ENCODE measurements at places on chromosomes 11 and 22. TPM values are rescaled to one million over a fixed set of nuclear protein-coding genes. Genes with fewer than 3 reads are reported as not detected.

Gene MFNG
- total RNA-seq, result 10.4 TPM

Gene ZNF280A
- total RNA-seq, result not detected

Gene USP2
- 26.0 TPM for total RNA-seq

Gene HTR3A
- total RNA-seq, result 0.67 TPM

Gene CASP12
- total RNA-seq, result not detected

Gene OR56B1
- not detected for total RNA-seq

Gene GRAP2
- 1.2 TPM for total RNA-seq

Gene OR8G5
- not detected for total RNA-seq

Gene GGTLC3
- not detected for total RNA-seq

Gene TRIM66
- 12.5 TPM for total RNA-seq

- DNase-seq, result no peak
Measured at GRCh38 chr11:10444725-10445315, 10.2 kb upstream of the AMPD3 start.

DNA sequence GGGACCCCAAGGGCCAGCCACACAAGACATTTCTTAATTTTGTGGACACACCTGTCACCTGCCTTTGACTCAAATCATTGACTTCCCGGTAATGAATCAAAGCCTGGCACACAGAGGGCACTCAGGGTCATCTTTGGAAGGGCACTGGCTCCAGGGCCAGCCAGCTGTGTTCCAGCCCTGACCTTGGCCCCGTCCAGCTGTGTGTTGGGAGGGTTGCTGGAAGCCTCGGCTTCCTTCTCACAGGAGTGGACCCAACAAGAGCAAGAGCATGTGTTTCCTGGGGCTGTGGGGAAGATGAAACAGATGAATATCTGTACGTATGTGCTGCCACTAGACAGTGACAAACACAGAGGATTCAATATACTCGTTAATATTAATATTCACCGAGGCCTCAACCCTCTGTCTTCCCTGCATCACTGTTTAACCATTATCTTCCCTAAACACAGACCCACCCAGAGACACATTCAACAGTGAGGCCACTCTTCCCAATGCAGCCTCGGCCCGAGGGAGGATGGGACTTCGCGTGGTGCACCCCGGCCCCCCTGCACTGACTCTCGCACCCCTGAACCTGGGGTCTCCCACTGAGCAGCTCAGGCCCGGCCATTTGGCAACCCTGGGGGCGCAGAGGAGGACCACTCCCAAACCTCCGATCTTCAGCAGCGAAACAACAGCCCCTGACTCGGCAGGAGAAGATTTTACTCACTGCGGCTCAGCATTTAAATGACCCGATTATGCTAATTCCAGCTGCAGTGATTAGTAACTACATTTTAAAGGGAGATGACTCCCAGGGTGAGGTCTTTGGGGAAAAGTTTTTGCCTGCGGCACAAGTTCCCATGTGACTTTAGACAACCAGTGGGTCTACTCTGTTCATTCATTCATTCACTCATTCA lies 45.7 kb downstream of the PHF21B start:
- no peak for DNase-seq

- no peak for DNase-seq
Measured at GRCh38 chr11:9697766-9698165, 33.9 kb downstream of the SWAP70 start.

GRCh38 chr11:102704841-102705240 lies 728 bp downstream of the MMP27 start:
- DNase-seq, result no peak

GRCh38 chr11:72209101-72209500 lies 7.5 kb upstream of the FOLR2 start:
- DNase-seq, result no peak

GRCh38 chr11:19466314-19466713 lies 225.6 kb upstream of the E2F8 start:
- no peak for DNase-seq

DNA sequence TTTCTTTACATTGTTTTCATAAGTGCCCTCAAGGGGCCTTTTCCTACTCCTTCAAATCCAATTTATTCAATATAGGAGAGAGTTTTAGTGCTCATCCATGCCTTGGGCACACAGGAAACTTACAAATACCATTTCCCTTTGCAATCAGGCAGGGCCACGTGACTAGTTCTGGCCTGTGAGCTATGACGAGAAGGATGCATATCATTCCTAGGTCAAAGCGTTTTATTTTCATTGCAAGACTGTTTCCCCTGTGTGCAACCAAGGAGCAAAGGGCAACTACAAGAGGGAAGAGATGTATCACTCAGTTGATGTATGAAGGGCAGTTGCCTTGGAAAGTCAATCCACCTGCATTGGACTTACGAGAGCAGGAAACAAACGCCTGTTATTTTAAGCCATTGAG lies 1.9 kb upstream of the TRAF6 start:
- no peak for DNase-seq

DNA sequence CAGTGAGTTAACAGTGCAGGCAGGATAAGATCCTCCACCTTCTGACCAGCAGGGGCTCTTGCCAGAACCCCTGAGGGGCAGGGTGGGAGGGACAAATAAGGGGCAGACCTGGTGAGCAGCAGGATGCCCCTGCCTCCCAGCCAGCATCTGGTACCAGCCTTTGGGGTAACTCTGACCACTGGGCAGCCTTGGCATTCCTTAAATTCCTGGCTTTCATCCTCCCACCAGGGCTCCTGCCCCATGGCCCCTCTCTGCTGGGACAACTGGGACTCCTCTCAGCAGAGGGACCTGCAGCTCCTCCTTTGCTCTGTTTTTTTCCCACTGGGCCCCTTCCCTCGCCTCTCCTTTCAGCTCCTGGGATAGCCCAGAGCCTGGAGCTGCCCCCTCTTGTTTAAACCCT lies 98.0 kb upstream of the CD82 start:
- DNase-seq, result no peak

- DNase-seq, result no peak
Measured at GRCh38 chr11:73384531-73384871, 8.3 kb downstream of the RELT start.

DNA sequence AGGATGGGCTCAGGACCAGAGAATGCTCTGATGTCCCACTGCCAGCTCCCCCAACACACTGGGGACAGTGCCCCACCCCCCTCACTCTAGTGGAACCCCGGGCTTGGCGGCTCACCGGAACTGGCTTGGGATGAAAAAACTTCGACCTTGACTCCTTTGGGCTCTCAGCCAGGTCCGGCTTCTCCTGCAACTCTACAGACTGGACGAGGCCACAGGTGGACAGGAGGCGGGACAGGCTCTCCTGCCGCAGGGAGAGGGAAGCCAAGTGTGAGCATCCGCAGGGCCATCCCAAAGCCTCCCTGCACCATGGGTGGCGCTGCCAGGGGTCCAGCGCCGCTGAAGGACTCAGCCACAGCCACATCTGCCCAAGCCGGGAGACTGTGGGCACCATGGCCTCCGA lies 3.7 kb downstream of the RRP7A start:
- no peak for DNase-seq

GRCh38 chr11:115896084-115896483 lies 391.9 kb upstream of the CADM1 start:
- no peak for DNase-seq

GRCh38 chr22:38441620-38442287 lies 13.2 kb downstream of the KCNJ4 start:
- no peak for DNase-seq

- no peak for DNase-seq
Measured at GRCh38 chr11:127362754-127363308, 362.3 kb upstream of the KIRREL3 start.

DNA sequence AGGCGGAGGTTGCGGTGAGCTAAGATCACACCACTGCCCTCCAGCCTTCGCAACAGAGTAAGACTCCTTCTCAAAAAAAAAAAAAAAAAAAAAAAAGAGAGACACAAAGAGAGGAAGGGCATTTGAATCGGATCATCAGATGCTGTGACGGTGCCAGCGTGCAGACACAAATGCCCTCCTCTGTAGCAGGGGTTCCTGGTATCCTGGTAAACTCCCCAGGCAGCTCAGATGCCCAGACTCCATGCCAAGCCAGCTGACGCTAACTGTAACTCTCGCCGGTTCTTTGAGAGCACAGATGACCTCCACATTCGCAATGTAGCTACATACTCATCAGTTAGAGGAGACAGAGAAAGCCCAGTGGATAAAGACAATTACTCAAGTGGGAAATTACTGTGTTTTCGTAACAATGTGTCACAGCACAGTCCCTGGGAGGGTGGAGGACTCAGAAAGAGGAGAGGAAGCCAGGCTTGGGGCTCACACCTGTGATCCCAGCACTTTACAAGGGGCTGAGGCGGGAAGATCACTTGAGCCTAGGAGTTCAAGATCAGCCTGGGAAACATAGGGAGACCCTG lies 153.1 kb downstream of the BRD1 start:
- no peak for DNase-seq

GRCh38 chr11:123249354-123249753 lies 54.3 kb upstream of the CLMP start:
- DNase-seq, result no peak

- peak; percentile 48 for DNase-seq
Measured at GRCh38 chr22:44024288-44024921, at the start of gene PARVB. TSS of gene PARVB (plus strand) at chr22:44024302. CDS start at chr22:44024340, 38 bp downstream.

DNA sequence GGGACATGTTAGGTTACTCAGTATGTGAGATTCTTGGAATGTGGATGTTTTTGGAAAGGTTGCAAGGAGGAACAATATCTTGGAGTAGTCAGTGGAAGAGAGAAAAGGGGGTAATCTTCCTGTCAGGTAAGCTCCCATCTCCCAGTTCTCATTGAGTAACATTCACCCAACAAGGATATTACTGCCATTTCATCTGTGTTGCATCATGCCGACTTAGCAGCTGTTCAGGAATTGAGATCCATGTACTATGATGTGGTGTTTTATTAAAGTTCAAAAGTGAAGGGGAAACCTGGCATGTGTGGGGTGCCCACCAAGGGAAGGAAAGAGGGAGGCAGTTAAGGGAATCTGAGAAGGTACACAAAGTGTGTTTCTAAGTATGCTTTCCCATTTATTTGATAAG lies 58.4 kb upstream of the RASSF10 start:
- no peak for DNase-seq

DNA sequence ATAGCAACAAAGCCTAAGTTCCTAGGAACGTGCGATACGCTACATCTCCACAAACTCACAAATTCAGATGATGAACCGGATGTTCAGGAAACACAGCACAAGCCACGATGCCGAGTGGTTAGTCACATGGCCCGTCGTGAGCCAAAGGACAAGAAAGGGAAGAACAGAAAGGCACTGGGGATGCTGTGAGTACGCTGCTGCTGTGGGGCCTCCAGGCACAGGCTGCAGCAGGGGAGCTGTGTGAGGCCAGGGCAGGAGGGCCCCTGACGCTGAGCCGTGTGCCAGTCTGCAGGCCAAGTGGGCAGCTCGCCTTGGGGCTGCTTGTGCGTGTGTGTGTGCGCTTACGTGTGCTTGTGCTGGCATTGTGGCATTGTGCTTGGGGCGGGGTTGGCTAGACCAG lies 89.4 kb downstream of the CTTN start:
- DNase-seq, result no peak

DNA sequence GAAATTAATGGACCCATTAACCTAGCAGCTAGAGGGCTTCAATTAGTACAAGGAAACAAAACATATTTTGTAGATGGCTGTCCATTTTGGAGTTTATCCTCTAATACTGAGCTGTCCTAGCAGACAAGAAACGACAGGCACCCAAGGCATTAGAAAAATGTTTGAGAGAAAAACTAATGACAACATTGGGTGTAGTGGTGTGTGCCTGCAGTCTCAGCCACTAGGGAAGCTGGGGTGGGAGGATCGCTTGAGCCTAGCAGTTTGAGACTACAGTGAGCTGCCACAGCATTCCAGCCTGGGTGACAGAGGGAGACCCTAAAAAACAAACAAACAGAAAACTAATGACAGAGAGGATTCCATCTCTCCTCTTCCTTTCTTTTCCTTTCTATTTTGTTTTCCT lies 1.5 kb downstream of the A4GALT start:
- DNase-seq, result no peak

GRCh38 chr11:84812471-84812969 lies 814.6 kb downstream of the DLG2 start:
- no peak for DNase-seq

- DNase-seq, result no peak
Measured at GRCh38 chr22:16810188-16810802, 14.9 kb downstream of the XKR3 start.

DNA sequence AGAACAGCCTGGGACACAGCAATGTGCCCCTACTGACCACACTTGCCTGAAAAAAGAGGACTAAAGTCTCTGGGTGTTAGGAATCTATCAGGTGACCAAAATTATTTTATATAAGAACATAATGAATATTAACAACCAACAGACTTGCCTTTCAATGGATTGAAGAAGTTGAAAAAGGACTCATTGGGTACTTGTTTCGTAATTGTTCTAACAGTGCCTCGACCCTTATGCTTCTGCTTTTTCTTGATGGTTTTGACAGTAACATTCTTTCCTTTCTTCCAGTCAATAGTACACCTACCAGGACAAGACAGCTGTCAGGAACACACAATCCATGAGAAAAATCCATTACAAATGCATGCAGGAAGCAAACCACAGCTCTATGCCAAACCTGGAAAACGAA lies 29.0 kb upstream of the PHLDA2 start:
- no peak for DNase-seq

GRCh38 chr22:45888221-45889092 lies 88.5 kb downstream of the WNT7B start:
- DNase-seq, result no peak

GRCh38 chr11:44818110-44818509 lies 91.3 kb downstream of the TSPAN18 start:
- no peak for DNase-seq

GRCh38 chr11:126305699-126306098 lies 1.8 kb downstream of the DCPS start:
- DNase-seq, result no peak

- DNase-seq, result peak; percentile 91
Measured at GRCh38 chr22:41939981-41940831, 6.7 kb downstream of the CENPM start.

GRCh38 chr22:22168190-22168940 lies 76.2 kb upstream of the VPREB1 start:
- no peak for DNase-seq

GRCh38 chr11:514606-515005 lies 7.6 kb upstream of the RNH1 start:
- no peak for DNase-seq

DNA sequence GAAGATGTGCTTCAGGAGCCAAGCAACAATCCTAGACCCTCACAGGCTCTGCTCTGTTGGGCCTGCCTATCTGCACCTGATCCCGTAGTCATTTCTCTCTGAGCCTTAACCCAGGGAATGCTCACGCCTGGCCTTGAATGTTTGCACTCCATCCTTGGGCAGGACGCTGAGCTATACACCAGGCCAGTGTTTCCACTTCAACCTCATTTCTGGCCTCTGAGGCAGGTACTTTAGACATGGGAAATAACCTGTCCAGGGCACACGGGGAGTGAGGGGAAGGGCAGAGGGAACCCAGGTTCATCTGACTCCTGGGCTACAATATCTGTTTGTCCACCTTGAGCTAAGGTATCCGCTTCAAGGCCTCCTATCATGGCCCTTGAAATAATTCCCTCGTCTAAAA lies 9.9 kb downstream of the RSPH14 start:
- no peak for DNase-seq

All from left colon (tissue), 2 donors.